ENCODE measurements at places on chromosomes 13 and 19. TPM values are rescaled to one million over a fixed set of nuclear protein-coding genes. Genes with fewer than 3 reads are reported as not detected.

DNA sequence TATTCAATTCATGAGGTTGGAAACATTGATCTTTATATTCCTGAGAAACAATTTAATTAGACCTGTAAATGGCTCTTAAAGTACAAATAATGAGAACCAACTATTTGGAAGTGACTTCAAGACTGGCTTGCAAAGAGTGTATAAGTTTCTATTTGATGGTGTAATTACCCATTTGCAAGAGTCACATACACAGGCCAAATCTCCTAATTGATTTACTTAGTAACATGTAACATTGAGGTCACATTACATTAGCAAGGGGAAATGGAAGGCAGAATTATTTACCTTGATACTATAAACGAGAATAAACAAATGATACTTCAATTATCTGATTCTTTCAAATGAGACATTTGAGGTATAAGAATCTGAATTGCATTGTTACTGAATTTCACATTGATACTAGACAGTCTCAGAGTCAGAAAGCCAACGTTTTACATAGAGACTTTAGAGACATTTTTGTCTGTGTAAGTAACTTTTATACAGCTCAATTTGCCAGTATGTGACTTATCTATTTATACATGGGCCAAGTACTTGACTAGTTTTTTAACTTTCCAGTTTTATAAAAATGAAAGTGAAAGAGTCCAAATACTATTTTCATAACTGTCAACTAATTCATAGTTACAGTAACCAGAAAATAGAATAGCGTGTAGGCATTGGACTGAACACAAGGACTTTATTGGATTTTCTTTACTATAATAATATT, 95.6 kb upstream of the RFC3 start:
- no peak overlapping the region for H3K4me3 ChIP-seq
- H3K36me3 ChIP-seq: no peaks in the 10 kb centered on the region
- H3K27ac ChIP-seq: no peak overlapping the region

DNA sequence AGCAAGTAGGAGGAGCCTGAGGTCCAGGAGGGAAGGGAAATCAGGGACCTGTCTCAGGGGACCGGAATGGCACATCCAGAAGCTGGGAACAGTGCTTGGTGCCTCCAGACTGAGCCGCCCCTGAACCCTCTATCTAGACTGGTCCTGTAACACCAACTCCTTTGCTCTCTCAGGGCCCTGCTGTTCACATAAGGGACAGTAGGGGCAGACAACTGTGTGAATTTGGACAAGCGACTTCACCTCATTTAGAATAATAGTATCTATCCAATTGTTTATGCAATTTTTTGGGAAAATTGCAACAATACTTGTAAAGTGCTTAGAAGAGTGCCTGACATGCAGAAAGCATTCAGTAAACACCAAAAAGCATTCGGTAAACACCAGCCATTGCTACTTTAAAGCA, 14.0 kb downstream of the SYMPK start:
- no peak for DNase-seq
- H3K27me3 ChIP-seq: no peaks in the 10 kb centered on the region
- H3K4me1 ChIP-seq: no peaks in the 10 kb centered on the region

The ZNF724 gene
- 19.9 TPM for total RNA-seq

- peaks cover 8% of the 10 kb centered on the region for H3K4me1 ChIP-seq
- no peaks in the 10 kb centered on the region for H3K27me3 ChIP-seq
- no peak overlapping the region for H3K4me3 ChIP-seq
- DNase-seq: no peak
- H3K27ac ChIP-seq: no peak overlapping the region
Measured at GRCh38 chr13:48431987-48432615, 19.2 kb upstream of the LPAR6 start.

DNA sequence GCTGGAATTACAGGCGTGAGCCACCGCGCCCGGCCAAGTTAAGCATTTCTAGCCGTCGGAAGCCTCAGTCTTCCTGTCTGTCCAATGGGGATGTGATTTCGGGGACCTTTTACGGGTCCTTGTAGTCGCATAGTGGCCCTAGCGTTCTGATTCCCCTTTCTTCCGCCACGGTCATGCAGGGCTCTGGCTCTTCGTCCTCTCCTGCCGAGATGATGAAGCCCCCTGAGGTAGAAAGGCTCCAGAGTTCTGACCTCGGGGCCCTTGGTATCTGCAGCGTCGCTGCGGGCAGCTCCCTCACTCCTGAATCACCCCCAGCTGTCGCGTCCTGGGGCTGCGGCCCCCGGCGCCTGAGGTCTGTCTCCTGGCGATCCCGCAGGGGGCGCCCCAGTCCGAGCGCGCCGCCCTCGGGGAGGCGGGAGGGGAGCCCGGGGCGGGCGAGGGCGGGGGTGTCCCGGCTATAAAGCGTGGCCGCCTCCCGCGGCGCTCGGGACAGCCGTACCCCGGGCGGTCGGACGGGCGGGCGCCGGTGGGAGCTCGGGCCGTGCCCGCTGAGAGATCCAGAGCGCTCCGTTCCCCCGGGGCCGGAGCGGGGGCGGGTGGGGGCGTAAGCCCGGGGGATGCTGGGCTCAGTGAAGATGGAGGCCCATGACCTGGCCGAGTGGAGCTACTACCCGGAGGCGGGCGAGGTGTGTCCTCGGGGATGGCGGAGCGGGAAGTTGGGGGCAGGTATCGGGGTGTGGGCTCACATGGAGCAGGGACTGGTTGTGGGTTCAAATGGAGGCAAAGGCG, at the start of gene FOXA3:
Gene FOXA3 (plus strand): TSS at position 487 of the 789 bp plus-strand sequence. CDS start 131 bp downstream, at position 618.
- peaks cover 8% of the 10 kb centered on the region for H3K4me1 ChIP-seq
- H3K4me3 ChIP-seq: peak within 1 kb of the TSS; percentile 97
- no peaks in the 10 kb centered on the region for H3K36me3 ChIP-seq
- DNase-seq: peak; percentile 73

The ZGLP1 gene
- total RNA-seq: 5.5 TPM

The PSPN gene
- 4.8 TPM for total RNA-seq

- no peak overlapping the region for H3K4me3 ChIP-seq
Measured at GRCh38 chr13:22839603-22840530, 340.9 kb upstream of the SGCG start.

- peak within 1 kb of the TSS; percentile 87 for H3K27ac ChIP-seq
- peak within 1 kb of the TSS; percentile 93 for H3K4me3 ChIP-seq
- H3K27me3 ChIP-seq: no peaks in the 10 kb centered on the region
- DNase-seq: peak; percentile 96
- peaks cover 7% of the 10 kb centered on the region for H3K4me1 ChIP-seq
Measured at GRCh38 chr19:11814029-11814699, at the start of gene ZNF440. Gene ZNF440 (plus strand): TSS chr19:11814273. CDS start chr19:11814448, 175 bp downstream.

The GGN gene
- total RNA-seq: 1.1 TPM

DNA sequence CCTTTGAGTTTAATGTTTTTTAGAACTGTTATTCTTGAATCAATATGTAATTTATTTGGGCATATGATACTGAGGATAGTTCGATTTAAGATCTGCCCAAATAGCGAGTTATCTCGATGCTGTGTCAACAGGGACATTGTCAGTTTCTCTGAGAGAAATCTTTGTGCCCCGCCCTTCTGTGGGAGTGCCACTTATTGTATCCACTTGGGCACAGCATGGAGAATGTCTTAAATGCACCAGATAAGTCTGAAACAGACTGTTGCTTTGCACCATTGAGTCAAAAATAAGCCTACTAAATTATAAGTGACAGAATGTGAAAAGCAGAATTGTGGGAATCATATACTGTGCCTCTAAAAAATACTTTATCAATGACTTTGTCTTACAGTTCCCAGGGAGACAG, 45.6 kb downstream of the RNASEH2B start:
- no peak overlapping the region for H3K4me3 ChIP-seq
- peaks cover 19% of the 10 kb centered on the region for H3K36me3 ChIP-seq
- peaks cover 6% of the 10 kb centered on the region for H3K4me1 ChIP-seq
- no peak overlapping the region for H3K27ac ChIP-seq
- no peak for DNase-seq

- H3K27ac ChIP-seq: no peak overlapping the region
- H3K36me3 ChIP-seq: no peaks in the 10 kb centered on the region
- peaks cover 5% of the 10 kb centered on the region for H3K4me1 ChIP-seq
- peaks cover 3% of the 10 kb centered on the region for H3K27me3 ChIP-seq
Measured at GRCh38 chr13:25581351-25581750, 209.6 kb downstream of the ATP8A2 start.

The ZNF492 gene
- total RNA-seq: not detected

- no peak overlapping the region for H3K27ac ChIP-seq
- no peak overlapping the region for H3K4me3 ChIP-seq
- H3K27me3 ChIP-seq: peaks cover 9% of the 10 kb centered on the region
- no peak for DNase-seq
- H3K36me3 ChIP-seq: peaks cover 5% of the 10 kb centered on the region
Measured at GRCh38 chr13:25766991-25767390, 284.8 kb downstream of the SHISA2 start.

GRCh38 chr19:756821-757688, 6.1 kb downstream of the MISP start:
- DNase-seq: no peak
- peaks cover 7% of the 10 kb centered on the region for H3K4me1 ChIP-seq
- H3K27me3 ChIP-seq: no peaks in the 10 kb centered on the region
- H3K27ac ChIP-seq: no peak overlapping the region
- no peaks in the 10 kb centered on the region for H3K36me3 ChIP-seq

DNA sequence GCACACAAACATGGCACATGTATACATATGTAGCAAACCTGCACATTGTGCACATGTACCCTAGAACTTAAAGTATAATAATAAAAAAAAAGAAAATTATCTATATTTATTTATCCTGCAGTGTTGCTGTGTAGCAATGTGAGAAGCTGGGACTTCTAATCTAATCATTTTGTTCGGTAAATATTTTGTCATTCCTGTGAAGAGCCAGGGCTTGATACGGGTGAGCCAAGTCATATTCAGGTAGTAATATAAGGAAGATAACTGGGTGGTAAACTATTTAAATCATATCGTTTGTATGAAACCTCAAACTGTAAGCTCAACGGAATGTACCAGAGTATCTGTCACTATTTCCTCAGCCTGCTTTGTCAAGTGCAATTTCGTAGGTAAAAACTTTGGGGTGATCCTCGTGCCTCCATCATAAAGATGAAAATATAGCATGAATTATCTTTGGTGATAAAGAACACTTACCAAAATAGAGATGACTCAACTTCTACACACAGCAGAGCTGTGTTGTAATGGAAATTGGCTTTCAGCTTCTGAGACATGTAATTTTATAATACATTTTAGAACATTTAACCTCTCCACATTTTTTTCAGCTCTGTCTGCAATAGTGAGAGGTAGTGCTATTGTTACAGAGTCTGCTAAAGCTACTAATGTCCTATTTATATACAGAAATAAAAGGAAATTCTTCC, 92.9 kb downstream of the PCDH9 start:
- H3K4me3 ChIP-seq: no peak overlapping the region
- no peaks in the 10 kb centered on the region for H3K27me3 ChIP-seq
- peaks cover 16% of the 10 kb centered on the region for H3K4me1 ChIP-seq

DNA sequence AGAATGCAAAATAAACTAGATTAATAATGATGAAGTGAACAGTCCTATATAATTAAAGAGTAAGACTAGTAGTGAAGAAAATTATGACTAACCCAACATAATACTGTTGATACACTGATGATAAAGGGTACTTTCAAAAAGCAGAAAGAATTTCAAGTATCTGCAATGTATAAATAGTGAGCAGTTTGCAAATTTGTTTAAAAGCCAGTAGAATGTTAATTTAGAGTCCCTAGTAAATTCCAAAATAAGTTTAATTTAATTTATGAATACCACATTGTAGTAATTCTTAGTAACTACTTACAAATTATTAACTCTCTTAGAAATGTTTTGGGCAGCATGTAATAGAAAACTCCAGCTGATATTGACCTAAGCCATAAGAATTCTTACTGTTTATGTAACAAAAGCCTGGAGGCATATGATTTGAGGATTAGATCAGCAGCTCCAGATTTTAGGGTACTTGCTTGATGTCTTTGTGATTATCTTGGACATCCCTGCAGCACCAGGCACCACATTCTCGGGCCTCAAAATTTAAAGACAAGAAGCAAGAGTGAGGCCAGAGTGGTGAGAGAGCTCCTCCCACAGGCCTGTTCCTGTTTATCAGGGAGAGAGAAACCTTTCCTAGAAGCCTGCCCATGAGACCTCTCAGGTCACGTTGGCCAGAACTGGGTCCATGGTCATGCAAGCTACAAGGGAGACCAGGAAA, 67.6 kb upstream of the TDRD3 start:
- no peaks in the 10 kb centered on the region for H3K36me3 ChIP-seq
- peak overlapping the region; percentile 18 for H3K27ac ChIP-seq
- H3K4me1 ChIP-seq: peaks cover 18% of the 10 kb centered on the region
- no peaks in the 10 kb centered on the region for H3K27me3 ChIP-seq
- H3K4me3 ChIP-seq: no peak overlapping the region

The TSKS gene
- not detected for total RNA-seq

The GPI gene
- total RNA-seq: 297 TPM

The SYNE4 gene
- total RNA-seq: 8.7 TPM

DNA sequence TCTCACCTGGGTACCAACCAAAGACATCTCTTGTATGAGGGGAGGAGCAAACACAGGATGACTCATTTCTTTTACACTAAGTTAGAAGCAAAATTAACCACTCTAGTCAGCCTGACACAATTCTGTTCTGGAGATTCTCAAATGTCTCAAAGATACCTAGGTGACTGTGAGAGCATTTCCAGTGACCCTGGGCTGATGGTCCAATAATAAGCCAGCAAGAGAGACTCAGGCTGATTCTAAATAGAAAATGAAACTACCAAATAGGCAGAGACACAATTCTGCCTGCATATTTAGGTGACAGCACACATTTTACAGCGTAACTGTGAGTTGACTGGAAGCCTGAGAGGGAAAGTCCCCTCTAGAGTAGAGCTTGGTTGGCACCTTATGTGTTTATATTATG, 16.3 kb downstream of the ZNF91 start:
- no peaks in the 10 kb centered on the region for H3K27me3 ChIP-seq
- no peak for DNase-seq
- H3K4me3 ChIP-seq: no peak overlapping the region
- H3K36me3 ChIP-seq: peaks cover 66% of the 10 kb centered on the region

- H3K4me3 ChIP-seq: no peak overlapping the region
- no peak overlapping the region for H3K27ac ChIP-seq
- no peak for DNase-seq
Measured at GRCh38 chr13:79258489-79258888, 147.6 kb downstream of the RBM26 start.

DNA sequence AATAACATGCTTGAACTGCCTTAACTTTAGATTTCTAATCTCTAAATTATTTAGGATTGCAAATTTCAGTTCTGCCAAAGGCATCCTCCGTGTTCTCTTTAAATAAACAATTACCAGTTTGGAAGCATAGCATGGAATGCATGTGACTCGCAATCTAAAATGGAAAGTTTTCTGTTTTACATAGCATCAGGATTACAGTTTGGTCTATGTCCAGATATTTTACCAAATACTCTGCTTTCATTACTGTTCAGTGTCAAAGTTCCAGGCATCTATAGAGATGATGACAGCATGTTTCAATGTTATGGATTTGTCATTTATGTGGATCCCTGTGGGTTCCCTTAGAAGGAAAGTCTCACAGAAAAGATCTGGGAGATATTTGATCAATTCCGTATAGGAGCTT, 16.8 kb downstream of the FLT1 start:
- no peak overlapping the region for H3K27ac ChIP-seq
- peaks cover 7% of the 10 kb centered on the region for H3K4me1 ChIP-seq
- no peak for DNase-seq
- peaks cover 22% of the 10 kb centered on the region for H3K27me3 ChIP-seq
- H3K36me3 ChIP-seq: no peaks in the 10 kb centered on the region
- no peak overlapping the region for H3K4me3 ChIP-seq
